ENCODE measurements at places on chromosomes 2 and 18.
A peak's percentile ranks its signal among the peaks of the same experiment; 100 is the strongest.

- DNase-seq: no peak
Observed at GRCh38 chr2:143429932-143430679, 300.9 kb downstream of the ARHGAP15 start.

DNA sequence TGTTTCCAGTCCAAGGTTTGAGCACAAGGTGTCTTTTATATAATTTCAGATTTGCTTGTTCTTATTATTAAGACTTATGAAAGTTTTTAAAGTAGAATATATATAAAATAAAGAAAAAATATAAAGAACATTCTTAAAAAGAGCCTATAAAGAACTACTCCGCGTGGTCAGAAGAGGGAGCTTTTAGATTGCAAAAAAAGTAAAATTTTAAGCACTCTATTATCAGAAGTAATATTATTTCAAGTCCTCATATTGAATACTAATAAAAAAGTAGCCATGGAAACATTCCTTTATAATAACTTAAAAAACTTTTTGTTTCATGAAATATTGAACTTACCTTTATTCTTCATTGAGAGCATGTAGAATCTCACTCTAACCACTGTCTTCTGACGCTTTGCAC, 51.4 kb downstream of the LINC00305 start:
- no peak for DNase-seq

- no peak for DNase-seq
Observed at GRCh38 chr2:45265336-45265735, 256.1 kb upstream of the SIX2 start.

GRCh38 chr2:29921560-29921915, at the start of gene ALK:
Gene ALK (minus strand): TSS chr2:29921586. CDS start chr2:29920659, 927 bp downstream.
- DNase-seq: peak; percentile 18

DNA sequence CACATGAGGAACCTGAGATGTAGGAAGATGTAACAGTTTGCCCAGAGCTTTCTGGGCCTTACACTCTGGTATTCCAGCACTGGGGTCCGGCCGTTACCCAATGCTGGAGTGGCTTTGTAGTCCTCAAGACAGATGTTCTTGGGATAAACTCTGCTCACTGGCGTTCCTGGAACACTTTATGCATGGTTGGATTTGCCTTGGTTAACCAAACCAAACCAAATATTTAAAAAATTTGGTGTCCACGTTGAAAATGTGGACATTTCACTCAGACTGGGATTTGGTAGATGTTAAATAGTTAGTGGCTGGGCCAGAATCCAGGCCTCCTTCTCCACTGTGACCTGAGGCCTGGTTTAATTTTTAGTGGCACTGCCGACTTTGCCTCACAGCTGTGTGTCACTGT, 81.5 kb downstream of the ACOXL start:
- no peak for DNase-seq

DNA sequence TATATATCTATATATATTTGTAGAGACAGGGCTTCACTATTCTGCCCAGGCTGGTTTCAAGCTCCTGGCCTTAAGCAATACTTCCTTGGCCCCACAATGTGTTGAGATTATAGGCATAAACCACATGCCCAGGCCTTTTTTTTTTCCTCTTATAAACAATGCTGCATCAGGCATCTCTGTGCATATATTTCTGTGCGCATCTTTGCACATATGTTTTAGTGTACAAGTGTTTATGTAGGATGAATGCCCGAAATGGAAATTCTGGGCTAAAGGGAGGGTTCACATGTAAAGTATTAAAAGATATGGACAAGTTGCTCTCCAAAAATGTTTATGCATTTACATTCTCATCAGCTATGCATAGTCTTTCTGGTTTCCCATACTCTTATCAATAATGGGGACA, 183.2 kb upstream of the SPRED2 start:
- DNase-seq: no peak

- no peak for DNase-seq
Observed at GRCh38 chr2:156526950-156527636, 90.9 kb downstream of the GPD2 start.

DNA sequence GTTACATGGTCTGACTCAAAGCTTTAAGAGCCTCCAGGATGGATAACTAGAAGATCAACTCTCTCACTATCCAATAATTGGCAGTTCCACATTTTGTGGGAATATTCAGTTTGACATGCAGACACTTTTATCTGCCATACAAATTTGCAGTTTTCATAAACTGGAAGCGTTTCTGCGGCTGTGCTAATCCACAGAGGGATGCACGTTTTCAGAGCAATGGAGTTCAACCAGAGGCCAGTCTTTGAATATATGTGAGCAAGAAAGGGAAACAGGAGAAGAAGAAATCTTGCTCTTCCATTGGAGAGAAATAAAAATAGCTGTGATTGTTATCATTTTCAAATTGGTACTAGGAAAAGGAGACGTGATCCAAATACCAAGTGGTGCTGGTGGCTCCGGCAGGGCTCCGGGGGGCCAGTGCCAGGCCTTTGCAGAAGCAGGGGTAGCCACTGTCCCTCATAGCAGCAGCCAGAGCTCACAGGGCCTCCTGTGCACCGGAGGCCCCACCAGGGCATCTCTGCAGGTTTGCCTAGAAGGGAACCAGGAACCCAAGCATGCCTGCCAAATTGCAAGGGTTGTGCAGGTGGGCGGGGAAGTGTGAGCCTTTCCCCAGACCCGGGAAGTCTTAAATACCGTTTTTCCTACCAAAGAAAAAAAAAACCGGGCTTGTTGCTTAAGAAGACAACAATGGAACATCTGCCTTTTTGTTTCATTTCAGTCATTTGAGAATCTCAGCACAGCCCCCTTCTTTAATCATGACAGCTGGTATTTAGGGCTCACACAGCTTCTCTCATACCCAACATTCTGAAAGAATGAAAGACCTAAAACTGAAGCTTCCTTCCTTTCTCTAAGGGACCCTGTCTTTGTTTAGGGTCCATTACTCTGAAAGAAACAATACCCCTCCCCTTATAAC, 791.1 kb upstream of the SOX11 start:
- no peak for DNase-seq

DNA sequence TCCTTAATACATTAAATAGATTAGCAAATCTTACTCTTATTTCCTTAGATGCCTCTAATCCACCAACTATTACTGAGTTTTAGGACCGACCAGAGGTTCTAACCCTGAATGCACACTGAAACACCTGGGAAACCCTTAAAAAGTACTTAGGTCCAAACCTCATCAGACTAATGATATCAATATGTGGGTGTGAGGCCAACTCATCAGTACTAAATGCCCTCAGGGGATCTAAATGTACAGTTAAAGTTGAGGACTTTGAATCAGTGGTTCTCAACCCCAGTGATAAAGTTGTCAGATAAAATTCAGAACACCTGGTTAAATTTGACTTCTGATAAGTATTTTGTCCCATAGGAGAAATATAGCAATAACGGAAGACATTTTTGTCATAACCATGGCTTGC, 20.9 kb downstream of the MMADHC start:
- DNase-seq: no peak

DNA sequence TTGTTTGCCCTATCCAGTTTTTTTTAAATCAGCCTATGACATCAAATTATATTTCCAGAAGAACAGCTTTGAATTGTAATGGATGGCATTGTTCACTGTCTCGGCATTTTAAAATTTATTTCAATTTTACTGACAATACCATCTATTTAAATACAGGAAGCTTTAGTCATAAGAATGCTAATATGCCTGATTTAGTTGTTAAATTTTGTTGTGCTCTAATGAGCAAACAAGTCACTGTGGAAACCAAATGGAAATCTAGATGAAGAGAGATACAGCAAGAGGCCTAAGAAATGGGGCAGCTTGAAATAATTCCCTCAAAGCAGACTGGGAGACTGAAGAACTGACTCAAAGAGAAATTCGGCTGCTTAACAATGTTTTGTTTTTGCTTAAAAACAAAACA, 76.8 kb downstream of the OSBPL6 start:
- DNase-seq: no peak

- DNase-seq: no peak
Observed at GRCh38 chr2:72292433-72292832, 144.8 kb upstream of the CYP26B1 start.

- no peak for DNase-seq
Observed at GRCh38 chr2:194095359-194095758, 1561.7 kb upstream of the SLC39A10 start.

- no peak for DNase-seq
Observed at GRCh38 chr2:227153307-227153706, 10.7 kb downstream of the COL4A4 start.

- DNase-seq: no peak
Observed at GRCh38 chr2:69652206-69652605, 8.7 kb upstream of the AAK1 start.

DNA sequence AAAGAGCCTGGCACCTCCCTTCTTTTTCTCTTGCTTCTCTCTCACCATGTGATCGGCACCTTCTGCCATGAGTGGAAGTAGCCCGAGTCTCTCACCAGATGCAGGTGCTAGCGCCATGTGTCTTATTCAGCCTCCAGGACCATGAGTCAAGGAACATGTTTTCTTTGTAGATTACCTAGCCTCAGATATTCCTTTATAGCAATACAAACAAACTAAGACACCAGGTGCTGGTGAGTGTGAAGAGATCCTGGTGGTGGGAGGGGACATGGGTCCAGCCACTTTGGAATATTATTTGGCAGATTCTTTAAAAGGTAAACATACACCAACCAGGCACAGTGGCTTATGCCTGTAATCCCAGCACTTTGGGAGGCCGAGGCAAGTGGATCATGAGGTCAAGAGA, 5.9 kb upstream of the USP40 start:
- DNase-seq: no peak

DNA sequence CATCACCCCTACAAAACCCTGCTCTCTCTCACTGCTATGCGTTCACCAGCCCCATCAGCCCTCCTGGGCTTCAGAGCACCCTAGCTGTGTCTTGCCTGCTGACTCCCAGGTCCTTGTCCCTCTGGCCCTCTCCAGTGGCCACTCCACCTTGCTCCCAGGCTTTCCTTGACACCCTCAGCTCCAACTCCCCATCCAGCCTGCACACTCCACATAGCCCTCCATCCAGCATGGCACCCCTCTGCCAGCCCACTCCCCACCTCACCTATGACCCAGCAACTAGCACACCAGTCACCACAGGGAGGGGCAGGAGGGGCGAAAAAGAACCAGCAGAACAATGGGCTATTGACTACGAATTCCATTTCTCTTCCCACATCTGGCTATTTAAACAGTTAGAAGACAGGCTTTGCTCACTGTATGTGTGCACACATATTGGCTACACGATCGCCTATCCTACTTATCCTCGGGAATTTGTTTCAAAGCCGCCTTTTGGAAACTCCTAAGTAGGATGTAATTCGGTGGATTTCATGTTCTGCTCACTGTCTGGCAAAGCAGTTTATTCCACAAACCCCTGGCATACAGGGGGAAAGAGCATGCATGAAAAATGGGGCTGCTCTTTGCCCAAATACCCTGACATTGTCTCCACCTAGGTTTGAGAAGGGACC, 195.3 kb downstream of the SMAD2 start:
- no peak for DNase-seq

GRCh38 chr2:232196802-232197201, 181.7 kb upstream of the ALPP start:
- DNase-seq: no peak

GRCh38 chr2:205850611-205851010, 168.3 kb downstream of the NRP2 start:
- no peak for DNase-seq

DNA sequence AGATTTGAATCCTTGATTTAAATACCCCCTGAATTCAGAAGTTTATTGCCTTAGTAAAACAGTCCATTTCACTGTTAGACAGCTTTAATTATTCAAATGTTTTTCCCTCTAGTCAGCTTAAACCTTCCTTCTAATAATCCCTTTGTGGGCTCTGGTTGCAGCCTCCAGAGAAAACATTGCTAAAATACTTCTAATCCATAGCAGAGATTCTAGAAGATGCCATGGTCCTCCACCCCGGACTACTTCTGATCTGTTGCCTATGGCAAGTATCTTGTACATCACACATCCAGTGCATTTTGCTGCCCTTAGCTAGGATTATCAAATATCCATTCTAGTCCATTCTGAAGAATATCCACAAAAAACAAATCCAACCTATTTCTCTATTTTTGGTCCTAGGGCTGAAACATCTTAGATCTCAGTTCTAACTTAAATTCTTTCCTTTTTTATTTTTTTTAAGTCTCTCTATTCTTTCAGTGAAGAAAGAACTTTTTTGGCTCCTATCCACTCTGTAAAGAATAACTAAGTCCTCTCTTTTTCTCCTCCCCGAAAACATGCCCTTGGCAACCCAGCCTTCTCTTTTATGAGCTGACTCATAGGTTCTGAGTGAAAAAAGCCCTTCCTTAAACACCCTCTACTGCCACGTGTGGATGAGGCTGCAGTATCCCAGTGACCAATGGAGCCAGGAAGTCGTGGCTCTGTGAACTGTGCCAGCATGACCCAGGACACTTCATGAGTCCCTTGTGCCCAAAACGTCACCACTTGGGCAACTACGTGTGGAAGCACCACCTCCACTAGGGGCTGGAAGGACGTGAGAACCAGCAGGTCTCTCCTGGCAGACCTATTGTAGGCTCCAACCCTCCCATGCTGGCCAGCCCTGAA, 349.8 kb downstream of the TNS1 start:
- DNase-seq: no peak

GRCh38 chr2:229273723-229274338, 2.7 kb upstream of the PID1 start:
- no peak for DNase-seq
